ENCODE measurements at places on chromosomes 1 and 21.

- DNase-seq, result no peak
Observed at GRCh38 chr1:168287237-168287664, 6.6 kb downstream of the TBX19 start.

DNA sequence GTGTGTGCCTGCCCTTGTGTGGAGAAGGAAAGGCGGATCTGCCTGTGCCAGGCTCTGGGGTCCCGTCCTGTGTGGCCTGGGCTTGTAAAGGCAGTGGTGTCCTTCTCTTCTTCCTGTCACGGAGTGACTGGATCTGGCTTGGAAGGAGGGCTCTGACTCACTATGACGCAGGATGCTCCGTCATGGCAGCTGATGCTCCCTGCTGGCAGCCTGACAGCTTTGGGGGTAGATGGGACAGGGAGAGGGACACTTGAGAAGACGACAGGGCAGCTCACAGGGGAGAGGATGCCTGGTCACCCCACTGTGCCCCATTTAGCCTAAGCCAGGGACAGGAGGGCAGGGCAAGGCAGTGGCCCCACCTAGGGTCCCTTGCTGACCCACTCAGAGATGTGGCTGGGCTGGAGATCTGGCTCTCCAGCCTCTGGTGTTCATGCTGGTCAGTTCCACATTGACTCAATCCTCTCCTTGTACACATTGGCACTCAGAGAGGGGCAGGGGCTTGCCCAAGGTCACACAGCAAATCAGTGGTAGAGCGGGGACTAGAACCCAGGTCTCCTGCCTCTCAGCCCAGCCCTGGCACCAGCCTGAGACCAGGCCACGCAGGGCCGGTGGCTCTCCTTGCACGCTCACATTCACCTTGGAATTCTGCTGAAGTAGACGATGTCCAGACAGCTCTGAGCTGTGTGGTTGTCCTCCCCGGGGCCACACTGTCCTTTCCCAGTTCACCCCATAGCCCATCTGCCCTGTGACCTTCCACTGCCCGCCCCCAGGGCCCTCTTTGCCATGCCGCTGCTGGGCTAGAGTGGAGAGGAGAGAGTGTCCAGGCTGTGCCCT, 2.8 kb upstream of the FAM131C start:
- no peak for DNase-seq

DNA sequence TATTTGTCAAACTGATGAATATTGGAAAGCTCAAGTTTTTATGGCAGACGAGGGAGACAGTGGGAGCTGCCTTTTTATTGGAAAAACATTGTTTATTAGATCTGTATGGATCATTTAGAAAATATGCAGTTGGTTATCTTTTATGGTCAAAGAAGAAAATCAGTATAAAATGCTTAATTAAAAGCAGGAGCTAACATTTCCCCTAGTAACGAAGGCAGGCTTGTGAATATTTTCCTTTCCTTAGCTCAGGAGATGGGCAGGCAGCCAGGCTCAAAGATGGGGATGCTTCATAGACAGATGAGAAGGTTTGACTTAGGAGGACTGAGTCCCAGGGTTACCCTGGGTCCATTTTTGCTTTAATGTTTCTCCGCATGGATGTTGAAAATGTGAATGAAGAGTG, 26.0 kb downstream of the ROR1 start:
- DNase-seq, result no peak

DNA sequence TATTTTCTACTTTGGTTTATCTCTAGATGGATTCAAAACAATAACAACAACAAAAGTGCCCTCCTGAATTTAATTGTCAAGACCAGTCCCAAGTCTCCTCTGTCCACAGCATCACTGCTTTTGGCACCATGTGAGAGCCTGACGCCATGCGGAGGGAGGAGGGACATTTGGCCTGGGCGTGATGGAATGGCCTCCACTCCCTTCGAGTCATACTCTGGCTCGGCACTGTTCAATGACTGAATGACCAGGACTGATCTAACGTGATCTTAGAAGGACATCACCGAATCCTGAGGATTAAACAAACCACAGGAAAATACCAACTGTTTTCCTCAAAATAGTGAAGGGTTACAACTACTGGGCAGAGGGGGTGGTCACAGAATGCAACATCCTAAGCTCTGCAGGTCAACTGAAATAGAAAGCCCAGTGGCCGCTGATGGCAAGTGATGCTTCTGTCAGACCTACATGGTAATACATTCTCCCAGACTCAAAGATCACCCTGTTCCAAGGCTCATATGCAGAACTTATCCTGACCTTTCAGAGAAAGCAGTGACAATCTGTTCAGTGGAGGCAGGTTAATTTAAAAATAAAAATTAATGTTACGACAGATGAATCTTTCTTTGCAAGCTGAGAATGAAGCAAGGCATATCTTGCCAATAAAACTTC, 19.1 kb downstream of the SRSF4 start:
- no peak for DNase-seq
